ENCODE measurements at places on chromosomes 12 and 14.
A peak's percentile ranks its signal among the peaks of the same experiment; 100 is the strongest.

DNA sequence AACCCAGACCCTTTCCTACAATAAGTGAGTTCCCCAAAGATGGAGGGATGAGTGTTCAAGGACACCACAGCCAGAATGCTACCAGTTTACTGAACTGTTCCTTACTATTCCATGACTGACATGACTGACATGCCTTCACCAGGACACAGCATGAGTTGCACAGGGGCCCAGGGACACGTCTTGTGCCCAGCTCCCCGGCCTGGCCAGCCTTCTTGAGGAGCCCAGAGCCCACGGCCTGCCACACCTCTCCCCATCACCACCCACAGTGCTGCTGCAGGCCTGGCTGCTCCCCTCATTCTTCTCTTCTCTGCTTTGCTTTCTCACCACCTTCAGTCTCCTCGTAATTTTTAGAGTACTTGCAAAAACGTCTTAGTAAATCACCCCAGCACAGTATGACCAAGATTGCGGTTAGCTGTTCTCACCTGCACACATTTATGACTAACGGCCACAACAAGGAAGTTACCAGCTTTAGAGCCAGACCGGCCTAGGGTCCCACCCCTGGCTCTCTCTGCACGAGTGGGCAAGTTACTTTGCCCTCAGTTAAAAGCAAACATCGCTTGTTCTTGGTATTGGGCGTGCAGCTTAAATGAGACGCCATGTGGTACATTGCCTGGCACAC is 18.5 kb downstream of the PPP2R5E start:
- no peak for DNase-seq

GRCh38 chr14:39267608-39268005 is 33.9 kb downstream of the MIA2 start:
- no peak for DNase-seq

DNA sequence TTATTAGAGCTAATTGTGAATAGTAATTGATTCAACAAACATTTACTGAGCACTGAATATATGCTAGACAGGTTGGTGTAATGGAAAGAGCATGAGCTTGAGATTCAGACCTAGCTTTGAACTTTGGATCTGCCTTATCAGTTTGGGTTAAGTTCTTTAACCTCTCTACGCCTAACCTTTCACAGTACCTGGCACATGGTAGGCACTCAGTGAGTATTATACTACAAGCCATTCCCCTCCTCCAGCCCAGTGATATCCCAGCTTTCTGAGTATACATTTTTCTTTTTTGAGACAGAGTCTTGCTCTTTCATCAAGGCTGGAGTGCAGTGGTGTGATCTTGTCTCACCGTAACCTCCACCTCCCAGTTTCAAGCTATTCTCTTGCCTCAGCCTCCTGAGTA is 32.0 kb downstream of the FAM177A1 start:
- no peak for DNase-seq

DNA sequence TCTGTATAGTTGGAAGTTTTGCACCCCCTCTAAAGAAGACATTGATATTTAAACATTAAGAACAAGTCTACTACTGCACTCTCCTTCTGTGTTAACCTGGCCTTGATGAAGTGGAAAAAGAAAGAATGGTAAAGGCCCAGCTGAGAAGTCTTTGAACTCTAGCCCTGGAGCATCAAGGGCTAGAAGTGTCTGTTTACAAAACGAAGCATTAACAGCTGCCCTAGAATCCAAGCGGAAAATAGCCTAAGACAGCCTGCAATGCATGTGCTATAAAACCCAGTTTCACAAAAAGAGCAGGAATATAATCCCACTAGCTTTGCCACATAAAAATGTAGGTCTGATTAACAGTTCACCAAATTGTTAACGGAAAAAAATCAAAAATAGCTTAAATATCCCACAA is 60.5 kb downstream of the NUMB start:
- no peak for DNase-seq

GRCh38 chr14:81946834-81947798 is 413.5 kb upstream of the SEL1L start:
- no peak for DNase-seq

- peak; percentile 58 for DNase-seq
These were observed 40.0 kb upstream of the PNMA1 start for GRCh38 chr14:73753887-73754795.

DNA sequence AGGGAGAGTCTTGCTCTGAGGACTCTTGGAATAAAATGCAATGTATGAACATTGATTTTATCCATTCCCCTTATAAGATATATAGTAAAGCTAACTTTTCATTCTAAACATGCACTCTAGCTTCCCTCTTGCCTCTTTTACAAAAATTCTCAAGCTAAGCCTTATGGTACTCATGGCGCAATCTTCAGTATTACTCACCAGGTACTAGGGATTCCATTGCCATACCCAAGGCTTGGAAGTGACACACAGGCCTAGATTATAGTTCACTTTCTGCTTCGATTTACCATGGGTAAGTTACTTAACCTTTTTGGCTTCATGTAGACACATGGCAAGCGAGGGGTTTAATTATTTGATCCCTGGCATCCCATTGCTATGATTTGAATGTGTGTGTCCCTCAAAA is 331.5 kb downstream of the LRIG3 start:
- DNase-seq: no peak

- DNase-seq: no peak
These were observed at the start of gene DIO3 for GRCh38 chr14:101561145-101561896. Gene DIO3 (plus strand): TSS chr14:101561495.

DNA sequence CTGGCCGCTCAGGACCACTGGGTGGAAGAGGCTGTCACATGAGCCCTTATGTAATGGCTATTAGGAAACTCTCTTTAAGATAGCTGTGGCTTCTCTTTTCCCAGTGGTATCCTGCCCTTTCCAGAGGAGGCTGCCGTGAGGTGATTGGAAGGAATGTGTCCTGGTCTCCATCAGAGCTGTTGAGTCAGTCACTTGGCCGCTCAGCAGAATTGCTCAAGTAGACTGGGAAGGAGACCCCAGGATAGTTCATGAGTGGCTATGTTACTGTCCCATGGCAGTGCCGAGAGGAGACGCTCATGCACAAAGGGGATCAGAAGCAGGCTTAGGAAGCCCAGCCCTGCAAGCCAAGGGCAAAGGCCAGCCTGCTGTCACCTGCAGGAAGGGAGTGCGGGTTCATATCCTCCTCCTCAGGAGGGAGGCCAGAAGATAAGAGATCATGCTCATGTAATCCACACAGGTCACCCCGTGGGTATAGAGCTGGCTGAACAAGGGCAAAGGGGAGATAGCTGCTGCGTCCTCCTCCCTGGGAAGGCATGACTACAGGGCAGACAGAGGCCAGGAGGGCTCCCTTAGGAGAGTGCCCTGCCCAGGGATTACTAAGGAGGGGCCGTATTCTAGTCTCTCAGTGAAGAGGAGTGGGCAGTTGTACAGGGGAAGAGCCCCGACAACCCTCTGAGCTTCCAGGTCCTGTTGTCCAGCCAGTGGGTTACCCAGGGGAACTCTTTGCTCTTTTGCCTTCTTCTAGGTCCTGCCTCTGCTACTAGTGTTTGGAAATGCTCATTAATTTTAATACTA is 137.0 kb upstream of the MAX start:
- DNase-seq: no peak

GRCh38 chr14:68612049-68612448 is 180.8 kb downstream of the ZFP36L1 start:
- no peak for DNase-seq

DNA sequence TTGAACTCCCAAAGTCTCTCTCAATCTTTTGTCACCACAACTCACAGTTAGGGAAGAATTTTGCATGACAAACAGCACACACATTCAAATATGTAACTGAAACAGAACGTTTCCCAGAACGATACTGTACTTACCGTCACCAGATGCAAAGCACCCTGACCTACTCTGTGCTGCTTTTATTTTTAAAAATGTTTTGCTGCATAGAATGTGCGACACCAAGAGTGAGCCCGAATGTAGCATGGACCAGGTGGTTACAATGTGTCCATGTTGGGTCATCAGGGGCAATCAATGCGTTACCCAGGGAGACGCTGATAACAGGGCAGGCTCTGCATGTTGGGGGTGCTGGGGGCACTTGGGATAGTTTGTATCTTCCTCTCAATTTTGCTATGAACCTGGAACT is 14.6 kb upstream of the EIF5 start:
- DNase-seq: no peak

Data from stimulated activated naive CD4-positive, alpha-beta T cell treated with Interleukin-2 at 50 U/mL for 16 hours (primary cell).